Cortex of kidney (tissue), 1 donor: ENCODE measurements at places on chromosomes 16 and 17.

DNA sequence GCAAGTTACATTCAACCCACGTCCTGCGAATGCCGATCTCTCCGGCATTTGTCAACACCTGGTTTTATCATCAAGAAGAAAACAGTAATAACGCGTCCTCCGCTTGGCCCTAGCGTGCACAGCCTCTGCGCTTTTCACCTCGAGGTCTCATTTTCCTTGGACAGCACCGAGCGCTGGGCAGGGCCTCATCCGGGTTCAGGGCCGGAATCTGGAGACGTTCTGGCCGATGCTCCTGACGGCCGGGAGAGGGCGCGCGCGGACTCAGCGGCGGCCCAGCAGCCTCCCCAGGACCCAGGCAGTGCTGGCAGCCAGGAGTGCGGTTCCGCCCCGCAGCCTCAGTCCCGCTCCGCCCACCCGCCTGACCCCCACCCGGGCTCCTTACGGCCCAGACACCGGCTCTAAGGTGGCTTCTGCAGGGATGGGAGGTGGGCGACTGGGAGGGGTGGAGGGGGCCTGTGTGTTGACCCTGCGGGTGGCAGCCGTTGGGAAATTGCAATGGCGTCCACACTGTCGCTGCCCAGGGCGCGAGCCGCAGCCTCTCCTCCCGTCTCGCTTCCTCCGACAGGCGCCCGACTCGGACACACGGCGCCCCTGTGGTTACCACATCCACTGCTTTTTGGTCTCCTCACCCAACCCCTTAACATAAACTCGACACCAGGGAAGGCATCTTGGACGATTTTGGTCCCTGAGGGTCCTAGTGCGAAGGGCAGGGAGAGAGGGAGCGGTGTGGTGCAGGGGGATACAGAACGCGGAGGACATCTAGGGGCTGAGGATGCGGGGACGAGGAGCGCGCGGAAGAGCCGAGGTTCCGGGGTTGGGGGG lies 7.4 kb upstream of the FLYWCH1 start:
- DNase-seq, result no peak

- DNase-seq, result no peak
Measured at GRCh38 chr16:57380671-57381462, 8.6 kb downstream of the CX3CL1 start.

DNA sequence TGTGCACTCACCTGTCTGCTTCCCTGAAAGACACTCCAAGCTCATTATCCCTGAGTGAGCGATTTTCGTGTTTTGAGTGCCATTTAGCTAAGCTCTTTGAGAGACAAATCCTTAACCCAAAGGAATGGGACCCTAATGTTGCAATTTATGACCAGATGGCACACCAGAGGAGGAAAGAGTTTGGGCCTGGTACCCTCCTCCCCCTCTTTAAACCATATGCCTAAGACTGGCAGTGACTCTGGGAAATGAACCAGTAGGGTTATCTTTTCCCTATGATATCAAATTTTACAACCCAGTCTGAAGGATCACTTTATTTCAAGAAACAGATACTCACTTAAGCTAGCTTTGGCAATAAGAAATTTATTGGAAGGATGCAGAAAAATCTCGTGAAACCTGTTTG lies 550.4 kb downstream of the TOX3 start:
- no peak for DNase-seq

DNA sequence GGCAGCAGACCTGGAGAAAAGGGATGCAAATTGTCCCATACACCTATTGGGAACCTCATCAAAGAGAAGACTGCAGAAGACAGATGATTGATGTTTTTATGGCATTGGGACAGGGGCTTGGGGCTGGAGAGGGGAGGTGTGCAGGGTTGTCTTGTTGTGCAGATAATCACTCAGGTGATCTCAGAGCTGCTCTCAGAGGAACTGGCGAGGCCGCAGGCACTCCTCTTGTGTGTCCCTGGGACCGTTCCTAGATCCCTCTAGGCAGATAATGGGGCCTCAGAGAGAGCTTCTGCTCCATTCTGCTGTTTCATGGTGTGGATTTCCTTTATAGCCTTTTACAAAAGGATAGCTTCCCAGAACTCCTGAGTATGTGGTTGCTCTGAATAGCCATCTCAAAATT lies 1.6 kb downstream of the RNF213 start:
- DNase-seq, result no peak

GRCh38 chr16:15952265-15952711 lies 2.9 kb downstream of the ABCC1 start:
- no peak for DNase-seq

- no peak for DNase-seq
Measured at GRCh38 chr17:35578197-35578928, at the start of gene PEX12. Gene PEX12, minus strand, starts transcription at chr17:35578571. Its CDS starts 550 bp downstream, at chr17:35578021.

DNA sequence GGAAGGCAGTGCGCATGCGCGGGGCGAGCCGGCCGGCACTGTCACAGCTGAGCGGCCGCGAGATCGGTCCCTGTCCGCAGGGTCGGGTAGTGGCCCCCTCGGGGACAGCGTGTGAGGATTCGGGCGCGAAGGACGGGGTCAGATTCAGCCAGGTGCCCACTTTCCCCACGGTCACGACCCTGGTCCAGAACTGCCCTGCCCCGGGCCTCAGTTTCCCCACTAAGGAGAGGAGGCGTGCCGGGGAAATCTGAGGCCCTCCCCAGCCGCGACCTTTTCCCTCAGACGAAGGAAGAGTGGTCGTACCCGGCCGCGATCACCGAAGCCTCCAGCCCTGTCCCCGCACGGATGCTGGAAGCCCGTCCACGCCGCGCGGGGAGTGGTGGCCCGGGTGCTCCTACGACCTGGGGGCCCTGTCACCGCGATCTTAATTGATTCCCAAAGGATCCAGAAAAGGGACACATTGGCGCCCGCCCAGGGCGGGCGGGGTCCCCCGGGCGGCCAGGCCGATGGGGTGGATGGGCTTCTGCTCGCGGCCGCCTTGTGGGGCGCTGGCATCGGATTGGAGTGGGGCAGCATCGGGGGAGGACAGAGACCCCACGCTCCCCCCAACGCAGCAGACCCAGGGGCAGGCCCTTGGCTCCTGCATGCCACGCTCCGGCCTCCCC lies 57.7 kb downstream of the SRL start:
- no peak for DNase-seq

DNA sequence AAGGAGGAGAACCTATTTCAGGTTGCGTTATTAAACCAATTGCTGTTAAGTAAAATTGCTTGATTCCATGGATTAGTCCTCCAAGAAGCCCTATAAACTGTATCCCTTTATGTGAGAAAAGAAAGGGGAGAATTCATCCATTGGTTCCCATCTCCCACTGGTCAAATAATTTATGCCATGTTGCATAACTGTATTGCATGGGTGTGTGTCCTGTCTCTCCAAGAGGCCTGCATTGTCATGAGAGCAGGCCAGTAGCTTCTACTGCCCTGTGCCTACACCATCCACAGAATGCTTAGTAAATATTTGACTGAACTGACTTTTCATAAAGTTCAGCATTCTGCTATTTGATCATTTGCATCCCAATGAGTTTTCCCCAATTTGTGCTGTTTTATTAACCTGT lies 11.7 kb upstream of the TOB1 start:
- DNase-seq, result no peak

DNA sequence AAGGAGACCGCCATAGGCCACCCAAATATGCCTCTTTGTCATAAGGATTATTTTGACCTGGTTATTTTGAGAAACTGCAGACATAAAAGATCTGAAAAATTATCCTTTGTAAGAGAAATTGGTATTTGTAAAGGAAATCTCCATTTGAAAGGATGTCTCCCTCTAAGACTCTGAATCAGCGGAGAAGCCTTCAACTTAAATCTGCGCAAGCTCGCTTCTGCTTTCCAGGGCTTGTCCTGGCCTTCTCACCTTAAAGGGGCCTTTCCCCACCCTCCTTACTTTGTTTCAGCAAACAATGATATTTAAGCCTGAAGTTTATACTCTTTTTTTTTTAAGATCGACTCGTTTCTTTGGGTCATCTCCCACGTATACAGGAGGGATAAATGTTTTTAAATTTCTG lies 34.5 kb downstream of the HSBP1 start:
- DNase-seq, result no peak

DNA sequence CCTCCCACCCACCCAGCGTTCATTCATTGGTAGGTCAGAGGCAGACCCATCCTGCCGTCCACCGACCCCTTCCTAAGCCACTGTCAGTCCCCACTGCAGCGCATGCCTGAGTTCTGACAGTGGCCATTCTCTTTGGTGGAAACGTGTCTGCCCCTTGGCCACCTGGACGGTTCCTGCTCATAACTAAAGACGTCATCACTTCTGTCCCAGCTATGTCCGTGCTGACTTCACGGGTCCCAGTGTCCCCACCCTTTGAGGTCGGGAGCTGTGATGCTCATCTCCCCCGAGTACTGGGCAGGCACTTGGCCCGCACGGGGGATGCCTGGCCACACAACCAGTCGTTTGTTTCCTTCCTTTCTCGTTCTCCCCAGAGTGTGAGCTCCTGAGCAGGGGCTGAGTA lies 267.1 kb downstream of the C16orf95 start:
- DNase-seq, result no peak

DNA sequence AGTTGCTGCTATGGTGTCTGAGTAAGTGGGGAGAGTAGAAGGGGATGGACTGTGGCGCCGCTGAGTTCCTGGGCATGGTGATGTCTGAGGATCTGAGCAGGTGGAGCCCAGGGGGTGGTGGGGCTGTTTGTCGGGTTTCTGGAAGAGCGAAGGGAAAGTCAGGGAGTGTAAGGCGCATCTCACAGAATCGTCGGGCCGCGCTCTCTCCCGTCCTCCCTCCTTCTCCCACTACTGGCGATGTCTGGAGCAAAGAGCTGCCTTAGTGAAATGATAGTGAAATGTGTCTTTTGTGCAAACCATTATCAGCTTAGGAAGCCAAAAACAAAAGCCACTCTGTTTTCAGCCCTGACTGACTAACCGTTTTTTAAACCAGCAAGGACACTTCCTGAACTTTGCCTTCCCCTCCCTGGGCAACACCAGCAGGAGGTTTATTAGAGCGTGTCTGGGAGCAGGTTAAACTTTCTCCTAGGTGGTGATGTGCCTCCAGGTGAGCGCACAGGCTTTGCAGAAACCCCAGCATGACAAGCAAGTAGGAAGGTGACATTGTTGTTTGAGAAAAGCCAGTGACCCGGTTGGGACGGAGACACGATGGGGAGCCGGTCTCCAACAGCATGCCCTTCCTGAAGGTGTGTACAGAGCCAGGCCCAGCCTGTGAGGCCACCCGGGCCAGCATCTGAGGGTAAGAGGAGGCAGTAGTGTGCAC lies 49.1 kb downstream of the RAB11FIP3 start:
- DNase-seq, result no peak

GRCh38 chr17:76716839-76717215 lies 6.1 kb upstream of the MXRA7 start:
- DNase-seq, result no peak

DNA sequence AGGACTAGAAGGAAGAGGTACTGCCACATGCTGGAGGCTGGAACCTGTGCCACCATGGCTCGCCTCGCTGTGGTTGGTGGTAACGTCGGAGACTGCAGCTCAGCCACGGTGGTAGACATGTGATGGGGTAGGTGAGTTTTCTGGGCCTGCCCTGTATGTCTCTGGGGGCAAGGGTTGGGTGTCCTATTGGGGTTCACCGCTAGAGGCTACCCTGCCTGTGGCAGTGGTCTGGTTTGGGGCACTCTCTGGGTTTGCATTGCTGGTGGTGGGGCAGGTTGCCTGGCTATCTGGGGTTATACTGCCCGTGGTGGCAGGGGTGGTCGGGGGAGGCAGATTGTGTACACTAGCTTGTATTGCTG lies 79.3 kb upstream of the KCNJ18 start:
- no peak for DNase-seq

DNA sequence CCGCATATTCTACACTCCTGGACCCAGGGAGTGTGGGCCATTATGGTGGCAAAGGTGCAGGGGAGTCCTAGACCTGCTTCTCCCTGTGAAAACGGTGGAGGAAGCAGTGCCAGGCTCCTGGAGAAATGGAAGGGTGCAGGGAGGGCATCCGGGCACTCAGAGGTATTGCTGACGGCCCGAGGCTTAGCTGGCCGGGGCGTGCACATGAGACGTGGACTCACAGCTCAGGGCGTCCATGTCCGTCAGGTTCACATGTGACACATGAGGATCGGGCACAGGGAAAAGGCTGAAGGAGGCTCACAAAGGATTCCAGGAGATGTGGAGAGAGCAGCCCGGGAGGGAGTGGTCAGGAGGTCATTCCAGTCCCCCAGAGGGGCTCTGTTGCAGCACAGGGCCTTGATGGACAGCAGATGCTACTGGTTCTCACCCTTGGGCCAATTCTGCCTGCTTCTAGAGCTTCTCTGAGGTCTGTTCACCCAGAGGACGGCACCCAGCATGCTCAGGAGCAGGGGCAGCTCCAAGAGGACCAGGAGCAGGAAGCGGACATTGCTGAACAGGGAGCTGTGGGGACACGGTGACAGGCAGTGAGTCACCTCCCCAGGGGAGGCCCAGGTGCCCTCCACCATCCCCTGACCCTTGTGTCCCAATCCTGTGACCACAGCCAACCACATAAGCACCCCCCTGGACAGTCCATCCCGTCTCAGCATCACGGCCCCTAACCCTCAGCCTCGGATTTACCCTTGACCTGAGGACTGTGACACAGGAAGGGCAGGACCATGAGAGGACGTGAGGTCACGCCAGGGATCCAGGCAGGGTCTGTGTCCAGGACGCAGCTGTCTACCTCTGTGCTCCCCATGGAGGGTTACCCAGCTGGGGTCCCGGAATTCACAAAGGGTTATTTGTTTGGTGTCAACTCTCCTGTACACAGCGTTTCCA lies 4.5 kb downstream of the CD300C start:
- DNase-seq, result no peak

GRCh38 chr17:64348666-64349065 lies 42.0 kb downstream of the PECAM1 start:
- no peak for DNase-seq

- DNase-seq, result no peak
Measured at GRCh38 chr17:44989552-44990138, 21.5 kb upstream of the C1QL1 start.

- no peak for DNase-seq
Measured at GRCh38 chr16:71214746-71215381, 15.7 kb downstream of the HYDIN start.

DNA sequence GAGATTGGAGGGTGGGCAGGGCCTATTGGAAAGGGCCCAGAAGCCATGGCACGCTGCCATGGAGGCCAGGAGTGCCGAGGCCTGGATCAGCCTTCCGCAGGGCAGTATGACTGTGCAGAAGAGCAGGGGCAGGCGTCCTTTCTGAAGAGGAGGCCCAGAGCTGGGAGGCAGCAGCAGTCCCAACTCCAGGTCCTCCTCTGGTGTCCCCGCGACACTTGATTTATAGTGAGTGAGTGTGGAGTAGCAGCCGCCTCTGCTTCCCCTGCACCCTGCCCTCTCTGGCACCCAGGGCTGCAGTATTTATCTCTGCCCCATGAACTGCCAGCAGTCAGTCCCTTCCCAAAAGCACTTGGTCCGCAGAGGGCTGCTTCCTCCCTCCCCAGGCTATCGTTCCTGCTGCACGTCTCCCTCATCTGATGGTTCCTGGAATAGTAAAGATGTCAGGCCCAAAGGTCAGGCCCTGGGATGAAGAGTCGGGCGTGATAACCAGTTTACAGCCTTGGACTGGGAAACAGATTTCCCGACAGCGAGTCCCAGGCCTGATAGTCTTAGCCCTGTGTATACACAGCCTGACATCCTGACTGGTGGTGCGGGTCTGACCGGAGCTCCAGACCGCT lies 32.9 kb downstream of the PGS1 start:
- no peak for DNase-seq

GRCh38 chr16:5001986-5002385 lies 31.7 kb downstream of the NAGPA start:
- no peak for DNase-seq

- no peak for DNase-seq
Measured at GRCh38 chr16:3485097-3485745, 10.1 kb downstream of the C16orf90 start.
